DMS 273 treated with DMSO at 0.1 percent for 48 hours (cell line): ENCODE measurements at places on chromosomes 2 and 18.

GRCh38 chr2:115483666-115484065 lies 1041.2 kb downstream of the DPP10 start:
- DNase-seq: no peak

GRCh38 chr2:88114889-88115288 lies 13.0 kb downstream of the FABP1 start:
- no peak for DNase-seq

DNA sequence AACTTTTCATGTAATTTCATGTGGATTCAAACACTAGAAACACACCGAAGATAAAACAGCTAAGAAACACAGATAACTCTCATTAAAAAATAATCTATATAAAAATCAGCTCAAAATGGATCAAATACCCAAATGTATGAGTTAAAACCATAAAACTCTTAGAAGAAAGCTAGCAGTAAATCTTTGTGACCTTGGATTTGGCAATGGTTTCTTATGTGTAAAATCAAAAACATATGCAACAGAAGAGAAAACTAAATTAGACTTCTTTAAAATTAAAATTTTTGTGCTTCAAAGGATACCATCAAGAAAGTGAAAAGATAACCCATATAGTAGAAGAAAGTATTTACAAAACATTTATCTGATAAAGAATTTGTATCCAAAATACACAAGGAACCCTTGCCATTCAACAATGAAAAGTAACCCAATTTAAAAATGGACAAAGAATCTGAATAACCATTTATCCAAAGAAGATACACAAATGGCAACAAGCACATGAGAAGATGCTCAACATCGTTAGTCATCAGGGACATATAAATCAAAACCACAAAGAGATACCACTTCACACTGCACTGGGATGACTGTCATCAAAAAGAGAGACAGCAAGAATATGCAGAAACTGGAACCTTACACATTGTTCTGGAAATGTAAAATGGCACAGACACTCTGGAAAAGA lies 27.5 kb downstream of the GAREM1 start:
- DNase-seq: no peak

- DNase-seq: peak; percentile 1
These were observed 76.9 kb upstream of the GCFC2 start for GRCh38 chr2:75787532-75788132.

- no peak for DNase-seq
These were observed 14.9 kb downstream of the RBMS1 start for GRCh38 chr2:160478660-160479059.

- no peak for DNase-seq
These were observed 227.4 kb downstream of the PID1 start for GRCh38 chr2:229043681-229044080.

- no peak for DNase-seq
These were observed 1596.5 kb upstream of the NXPH2 start for GRCh38 chr2:140376686-140377085.

DNA sequence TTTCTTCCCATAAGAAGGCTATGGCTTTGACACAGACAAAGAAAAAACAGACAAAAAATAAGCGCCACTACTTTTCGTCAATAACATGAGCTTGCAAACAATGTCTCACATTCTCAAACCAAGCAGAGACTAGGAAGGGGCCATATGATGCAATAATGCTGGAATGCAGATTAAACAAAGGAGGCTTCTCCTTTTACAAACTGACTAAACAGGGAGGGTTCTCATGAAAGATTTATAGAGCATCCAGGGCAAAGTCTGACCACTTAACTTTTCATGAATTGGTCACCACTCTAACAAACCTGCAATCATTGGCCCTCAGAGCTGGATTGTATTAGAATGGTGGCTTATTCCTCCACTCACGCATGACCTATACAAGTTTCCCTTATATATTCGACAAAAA lies 663.3 kb upstream of the CHAC2 start:
- DNase-seq: no peak

- no peak for DNase-seq
These were observed 77.4 kb upstream of the ARHGAP28 start for GRCh38 chr18:6652098-6652497.

GRCh38 chr18:26794230-26795101 lies 71.0 kb downstream of the AQP4 start:
- DNase-seq: no peak

- DNase-seq: no peak
These were observed 113.4 kb upstream of the CYP26B1 start for GRCh38 chr2:72261076-72261475.
